ENCODE measurements at places on chromosomes 3 and 15.
A peak's percentile ranks its signal among the peaks of the same experiment; 100 is the strongest.

GRCh38 chr3:58048301-58048700 lies 40.1 kb downstream of the FLNB start:
- DNase-seq = peak; percentile 81

DNA sequence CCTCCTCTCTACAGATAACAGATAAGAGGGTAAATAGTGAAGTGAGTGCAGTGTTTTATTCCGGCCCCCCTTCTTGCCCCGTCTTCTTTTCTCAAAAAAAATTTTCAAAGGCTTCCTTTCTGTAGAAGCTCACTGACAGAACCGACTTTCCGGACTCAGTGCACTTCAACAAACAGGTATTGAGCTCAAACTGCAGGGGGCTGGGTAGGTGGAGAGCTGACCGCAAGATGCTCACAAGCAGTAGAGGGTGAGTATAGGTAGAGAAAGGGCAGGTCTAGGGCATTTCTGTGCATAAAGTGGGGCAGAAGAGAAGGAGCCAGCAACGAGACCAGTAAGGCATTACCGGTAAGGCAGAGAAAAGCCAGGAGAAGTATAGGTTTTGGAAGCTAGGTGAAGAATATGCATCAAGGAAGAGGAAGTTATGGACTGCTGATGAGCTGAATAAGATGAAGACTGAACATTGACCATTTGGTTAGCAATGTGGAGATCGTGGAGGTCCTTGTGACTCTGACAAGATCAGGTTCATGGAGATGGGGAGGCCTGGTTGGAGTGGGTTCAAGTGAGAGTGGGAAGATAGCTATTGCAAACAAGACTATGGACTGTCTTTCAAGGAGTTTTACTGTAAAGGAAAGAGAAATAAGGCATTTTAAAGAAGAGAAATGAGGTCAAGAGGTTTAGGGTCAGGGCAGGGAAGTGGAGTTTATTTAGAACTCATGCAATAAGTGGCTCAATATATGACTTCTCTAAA lies 97.4 kb downstream of the ST6GAL1 start:
- DNase-seq = no peak

- no peak for DNase-seq
These were observed 34.4 kb downstream of the PPARG start for GRCh38 chr3:12323237-12323636.

DNA sequence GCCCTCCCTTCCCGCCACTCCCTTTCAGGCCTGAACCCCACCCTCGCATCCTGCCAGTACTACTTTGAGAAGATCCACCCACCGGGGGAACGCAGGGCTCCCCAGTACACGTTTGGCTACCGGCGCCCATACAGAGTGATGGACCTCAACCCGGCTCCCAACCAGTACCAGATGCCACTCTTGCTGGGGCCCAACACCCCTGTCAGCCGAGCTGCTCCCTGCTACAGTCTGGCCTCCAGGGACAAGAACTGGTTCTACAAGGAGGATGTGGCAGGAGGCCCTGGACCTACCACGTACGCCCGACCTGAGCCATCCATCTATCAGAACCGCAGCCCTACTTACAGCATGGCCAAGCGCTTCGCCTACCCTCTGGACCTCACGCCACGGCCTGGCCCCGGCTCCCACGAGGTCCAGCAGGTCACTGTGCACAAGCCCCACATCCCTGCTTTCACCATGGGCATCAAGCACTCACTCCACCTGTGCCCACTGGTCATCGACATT lies 14.4 kb upstream of the CSPG4 start:
- DNase-seq = no peak

DNA sequence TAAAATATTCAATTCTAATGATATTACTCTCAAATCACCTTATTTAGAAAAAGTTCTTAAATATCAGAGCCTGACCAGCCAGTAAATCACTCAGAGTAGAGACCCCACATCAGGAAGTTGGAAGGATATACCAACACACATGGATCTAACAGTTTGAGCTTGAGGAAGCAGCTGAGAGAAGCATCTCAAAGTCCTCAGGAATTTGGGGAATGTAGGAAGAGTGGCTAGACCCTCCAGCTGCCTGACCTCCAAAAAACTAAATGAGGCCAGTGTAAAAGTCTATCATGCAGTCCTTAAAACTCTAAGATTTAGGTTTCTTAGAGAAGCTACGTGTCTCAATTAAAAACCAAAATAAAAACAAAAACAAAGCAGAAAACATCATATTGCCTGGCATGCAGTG lies 55.4 kb downstream of the SETD2 start:
- no peak for DNase-seq

- DNase-seq = no peak
These were observed 51.0 kb downstream of the ARNT2 start for GRCh38 chr15:80455051-80455648.

DNA sequence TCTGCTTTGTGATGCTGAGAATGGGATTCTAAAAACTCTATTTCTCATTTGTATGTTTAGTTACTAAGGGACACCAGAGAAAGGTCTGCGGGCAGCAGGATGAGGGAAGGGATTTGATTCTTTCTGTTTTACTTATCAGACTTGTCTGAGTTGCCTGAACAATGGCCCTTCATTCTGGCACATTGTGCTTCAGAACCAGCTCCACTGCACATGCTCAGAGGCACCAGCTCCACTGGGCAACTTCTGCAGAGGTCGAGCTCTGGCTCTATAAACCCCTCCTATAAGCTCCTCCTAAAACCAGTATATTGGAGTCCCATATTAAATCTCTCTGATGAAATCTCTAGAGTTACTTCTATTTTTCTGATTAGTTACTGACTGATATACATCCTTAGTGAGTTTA lies 453.2 kb upstream of the CDIN1 start:
- DNase-seq = no peak

GRCh38 chr3:53921296-53921695 lies 29.6 kb upstream of the SELENOK start:
- no peak for DNase-seq

DNA sequence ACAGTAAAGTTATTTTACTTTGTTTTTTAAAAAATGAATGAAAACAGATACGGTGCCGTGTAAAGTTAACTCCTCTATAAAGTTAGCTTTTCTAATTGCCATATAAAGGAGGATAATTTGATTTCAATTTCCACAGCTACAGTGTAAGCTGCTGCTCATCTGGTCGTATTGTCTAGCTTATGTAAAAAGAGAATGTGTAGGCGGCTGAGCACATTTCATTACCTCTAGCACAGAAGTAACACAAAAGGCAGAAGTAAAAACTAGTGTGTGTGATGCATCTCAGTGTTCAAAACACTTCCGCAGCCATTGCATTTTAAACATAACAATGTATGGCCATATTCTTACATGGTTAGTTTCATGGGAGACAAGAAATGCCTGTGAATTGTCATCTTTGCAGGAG lies 105.0 kb upstream of the P2RY1 start:
- no peak for DNase-seq

DNA sequence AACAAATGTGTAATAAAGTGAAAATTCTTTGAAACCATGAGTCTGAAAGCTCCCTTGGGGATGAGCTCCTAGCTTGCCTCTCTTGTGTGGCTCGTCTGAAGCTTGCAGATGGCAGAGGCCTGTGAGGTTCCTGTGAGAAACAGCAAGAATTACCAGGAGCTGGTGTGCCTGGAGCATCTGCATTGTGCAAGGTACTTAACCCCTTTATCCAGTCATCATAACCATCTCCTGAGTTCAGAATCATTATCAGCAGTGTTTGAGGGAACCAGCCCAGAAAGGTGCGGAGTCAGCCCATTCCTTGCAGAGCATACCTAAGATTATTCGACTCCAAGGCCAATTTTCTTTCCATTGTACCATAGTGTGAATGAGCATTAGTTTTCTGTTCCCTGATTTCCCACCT lies 51.7 kb upstream of the TRA2B start:
- no peak for DNase-seq

GRCh38 chr15:56272454-56272853 lies 28.8 kb upstream of the RFX7 start:
- no peak for DNase-seq

GRCh38 chr15:64480891-64481290 lies 20.5 kb downstream of the ZNF609 start:
- no peak for DNase-seq

- peak; percentile 93 for DNase-seq
These were observed 43.9 kb downstream of the THBS1 start for GRCh38 chr15:39624806-39625205.

DNA sequence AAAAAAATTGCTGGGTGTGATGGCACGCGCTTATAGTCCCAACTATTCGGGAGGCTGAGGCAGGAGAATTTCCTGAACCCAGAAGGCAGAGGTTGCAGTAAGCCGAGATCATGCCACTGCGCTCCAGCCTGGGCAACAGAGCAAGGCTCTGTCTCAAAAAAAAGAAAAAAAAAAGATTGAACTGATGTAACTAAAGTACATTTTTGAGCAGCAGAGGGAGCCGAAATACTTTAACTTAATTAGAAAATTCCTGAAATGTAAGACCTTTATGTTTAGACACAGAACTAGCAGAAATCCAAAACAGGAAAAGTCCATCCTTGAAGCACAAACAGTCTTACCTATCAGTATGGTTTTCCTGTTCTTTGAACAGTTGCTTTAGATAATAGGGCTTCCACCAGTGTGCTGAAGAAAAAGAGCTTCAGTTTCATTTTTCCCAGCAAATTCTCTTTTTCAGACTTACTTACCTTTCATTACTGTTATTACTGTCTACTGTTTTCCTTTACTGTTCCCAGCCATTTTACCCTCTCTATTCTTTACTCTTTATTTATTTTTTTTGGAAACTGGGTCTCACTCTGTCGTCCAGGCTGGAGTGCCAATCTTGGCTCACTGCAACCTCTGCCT lies 33.4 kb upstream of the ZNF609 start:
- DNase-seq = no peak

DNA sequence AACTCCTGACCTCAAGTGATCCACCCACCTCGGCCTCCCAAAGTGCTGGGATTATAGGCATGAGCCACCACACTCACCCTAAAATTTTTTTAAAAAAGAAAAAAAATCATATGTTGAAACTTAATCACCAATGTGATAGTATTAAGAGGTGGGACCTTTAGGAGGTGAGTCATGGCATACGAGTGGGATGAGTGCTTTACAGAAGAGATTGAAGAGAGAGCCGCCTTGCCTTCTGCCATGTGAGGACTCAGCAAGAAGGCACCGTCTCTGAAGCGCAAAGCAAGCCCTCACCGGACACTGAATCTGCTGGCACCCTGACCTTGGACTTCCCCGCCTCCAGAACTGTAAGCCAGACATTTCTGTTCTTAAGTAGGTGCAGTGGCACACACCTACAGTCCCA lies 5.5 kb downstream of the ARPIN start:
- DNase-seq = no peak

Measured in glomerular endothelial cell (primary cell).